Right atrium auricular region (tissue), 2 donors: ENCODE measurements at places on chromosomes 16 and 17. TPM values are rescaled to one million over a fixed set of nuclear protein-coding genes. Genes with fewer than 3 reads are reported as not detected.
A peak's percentile ranks its signal among the peaks of the same experiment; 100 is the strongest.

The FGF11 gene
- 20.9 TPM for total RNA-seq

GRCh38 chr16:4257646-4258556 is 14.9 kb downstream of the TFAP4 start:
- peak; percentile 76 for DNase-seq

DNA sequence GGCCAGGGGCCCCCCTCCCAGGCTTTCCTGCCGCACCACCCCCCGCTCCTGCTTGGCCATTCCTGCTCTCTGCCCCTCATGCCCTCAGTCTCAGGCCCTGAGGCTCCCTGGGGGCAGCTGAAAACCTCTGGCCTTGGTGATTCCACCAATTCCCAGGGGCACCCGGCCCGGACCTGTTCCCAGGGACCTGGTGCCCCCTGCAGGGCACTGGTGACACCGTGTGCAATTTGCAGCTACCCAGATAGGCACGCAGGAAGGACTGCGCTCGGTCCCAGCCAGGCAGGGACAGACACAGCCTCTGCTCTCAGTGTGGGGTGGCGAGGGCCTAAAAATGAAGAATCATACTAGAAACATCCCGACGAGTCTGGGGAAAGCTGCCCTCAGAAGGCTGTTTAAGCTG is 13.4 kb downstream of the WFDC1 start:
- no peak for DNase-seq

The C17orf107 gene
- 4.2 TPM for total RNA-seq

DNA sequence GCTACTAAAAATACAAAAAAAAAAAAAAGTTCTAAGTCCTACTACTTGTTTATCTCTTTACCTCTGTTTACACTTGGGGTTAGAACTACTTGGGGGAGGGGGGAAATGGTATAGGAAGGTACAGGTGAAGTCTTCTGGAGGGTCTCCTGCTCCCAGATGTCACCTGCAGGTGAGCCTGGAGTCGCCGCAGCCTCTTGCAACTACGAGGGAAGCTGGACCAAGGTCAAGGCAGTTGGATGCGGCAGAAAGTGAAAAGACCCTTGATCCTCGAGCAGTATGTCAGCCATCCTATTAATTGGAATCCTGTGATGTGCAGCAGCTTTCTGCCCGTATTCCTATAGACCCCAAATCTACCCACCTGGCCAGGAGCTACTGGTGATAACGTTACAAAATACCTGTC is 33.0 kb downstream of the HAPSTR1 start:
- peak; percentile 36 for DNase-seq

The CDRT15L2 gene
- not detected for total RNA-seq

DNA sequence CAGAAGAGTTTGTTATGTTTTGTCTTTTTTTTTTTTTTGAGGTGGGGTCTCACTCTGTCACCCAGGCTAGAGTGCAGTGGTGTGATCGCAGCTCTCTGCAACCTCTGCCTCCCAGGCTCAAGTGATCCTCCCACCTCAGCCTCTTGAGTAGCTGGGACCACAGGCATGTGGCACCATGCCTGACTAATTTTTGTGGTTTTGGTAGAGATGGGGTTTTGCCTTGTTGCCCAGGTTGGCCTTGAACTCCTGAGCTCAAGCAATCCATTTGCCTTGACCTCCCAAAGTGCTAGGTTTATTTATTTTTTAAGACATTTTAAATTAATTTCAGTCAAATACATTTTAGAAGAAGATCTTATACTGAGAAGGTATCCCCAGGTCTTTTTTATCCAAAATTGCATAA is 366.7 kb downstream of the KCNJ2 start:
- no peak for DNase-seq

DNA sequence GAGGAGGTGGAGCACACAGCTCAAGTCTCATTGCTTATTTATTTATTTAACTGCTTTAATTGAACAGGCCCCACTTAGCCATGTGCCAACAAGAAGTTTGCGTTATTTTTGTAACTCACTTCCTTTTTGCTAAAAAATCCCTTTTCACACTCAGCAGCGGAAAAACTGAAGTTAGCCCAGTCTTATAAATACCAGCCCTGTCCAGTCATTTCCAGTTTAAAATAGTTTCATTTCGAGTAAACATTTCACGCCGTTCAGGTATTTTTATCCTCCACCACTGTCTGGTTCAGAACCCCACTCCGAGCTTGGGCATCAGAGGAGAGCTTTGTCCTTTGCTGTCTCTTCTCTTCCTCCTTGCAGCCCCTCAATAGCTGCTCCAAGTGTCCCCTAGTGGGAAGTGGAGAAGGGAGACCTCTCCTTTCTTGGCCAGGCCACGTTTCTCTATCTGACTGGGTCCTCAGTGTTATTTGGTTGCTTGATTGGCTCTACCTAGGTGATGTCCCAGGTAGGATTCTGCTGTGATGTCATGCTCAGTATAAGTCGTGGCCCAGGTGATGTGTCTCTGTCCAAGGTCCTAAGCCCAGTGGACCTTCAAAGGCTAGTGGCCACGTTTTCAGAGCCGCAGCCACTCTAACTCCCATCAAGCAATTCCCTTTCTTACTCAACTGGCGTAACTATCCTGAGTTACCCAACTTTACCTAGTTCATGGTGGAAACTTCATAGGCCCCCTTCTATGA is 53.0 kb upstream of the GAS7 start:
- no peak for DNase-seq

The ABCA8 gene
- total RNA-seq = 59.1 TPM

DNA sequence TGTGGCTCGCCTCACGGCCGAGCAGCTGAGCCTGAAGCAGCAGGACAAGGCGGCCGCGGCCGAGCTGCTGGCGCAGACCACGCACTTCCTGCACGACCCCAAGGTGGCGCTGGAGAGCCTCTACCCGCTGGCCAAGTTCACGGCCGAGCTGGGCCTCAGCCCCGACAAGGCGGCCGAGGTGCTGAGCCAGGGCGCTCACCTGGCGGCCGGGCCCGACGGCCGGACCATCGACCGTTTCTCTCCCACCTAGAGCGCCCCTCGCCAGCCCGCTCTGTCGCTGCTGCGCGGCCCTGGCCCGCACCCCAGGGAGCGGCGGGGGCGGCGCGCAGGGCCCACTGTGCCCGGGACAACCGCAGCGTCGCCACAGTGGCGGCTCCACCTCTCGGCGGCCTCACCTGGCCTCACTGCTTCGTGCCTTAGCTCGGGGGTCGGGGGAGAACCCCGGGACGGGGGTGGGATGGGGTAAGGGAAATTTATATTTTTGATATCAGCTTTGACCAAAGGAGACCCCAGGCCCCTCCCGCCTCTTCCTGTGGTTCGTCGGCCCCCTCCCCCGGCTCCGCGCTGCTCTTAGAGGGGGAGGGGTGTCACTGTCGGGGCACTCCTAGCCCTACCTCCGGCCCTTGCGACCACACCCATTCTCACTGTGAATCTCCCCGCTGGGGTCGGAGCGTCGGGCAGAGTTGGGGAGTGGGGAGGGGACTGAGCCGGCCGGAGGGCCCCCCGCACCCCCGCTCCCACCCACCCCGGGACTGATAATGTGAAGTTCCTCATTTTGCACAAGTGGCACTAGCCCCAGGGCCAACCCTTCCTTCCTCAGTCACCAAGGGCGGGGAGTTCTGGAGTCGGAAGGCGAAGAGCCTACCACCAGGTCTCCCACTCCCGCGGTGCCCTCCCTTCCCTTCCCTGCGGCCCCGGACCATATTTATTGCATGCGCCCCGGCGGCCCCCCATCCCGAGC is 4.0 kb downstream of the HIC1 start:
- no peak for DNase-seq

- no peak for DNase-seq
These were observed 8.5 kb upstream of the SLC39A11 start for GRCh38 chr17:73101031-73101430.

DNA sequence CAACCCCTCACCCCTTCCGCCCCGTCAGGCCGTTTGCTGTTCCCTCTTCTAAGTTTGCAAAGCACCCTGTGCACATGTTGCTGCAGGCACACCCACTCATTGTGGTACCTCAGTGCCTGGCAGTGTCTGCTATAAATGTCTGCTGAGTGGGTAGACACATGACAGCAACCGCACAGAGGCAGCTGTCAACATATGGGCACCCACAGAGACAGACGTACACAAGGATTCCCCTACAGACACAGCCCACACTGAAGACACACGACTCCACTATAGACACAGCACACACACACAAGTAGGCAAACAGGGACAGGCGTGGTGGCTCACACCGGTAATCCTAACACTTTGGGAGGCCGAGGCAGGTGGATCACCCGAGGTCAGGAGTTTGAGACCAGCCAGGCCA is 17.8 kb upstream of the CRK start:
- no peak for DNase-seq

GRCh38 chr17:72643575-72644216 is 448.8 kb downstream of the SLC39A11 start:
- no peak for DNase-seq

GRCh38 chr16:7456211-7456610 is 123.6 kb downstream of the RBFOX1 start:
- DNase-seq = no peak

GRCh38 chr16:15820837-15821236 is 36.0 kb downstream of the MYH11 start:
- no peak for DNase-seq

- no peak for DNase-seq
These were observed 23.4 kb upstream of the TNRC6C start for GRCh38 chr17:77935121-77935571.

GRCh38 chr17:19719355-19720209 is 3.2 kb upstream of the SLC47A2 start:
- no peak for DNase-seq

The TMEM114 gene
- not detected for total RNA-seq

GRCh38 chr17:66018786-66019185 is 173.1 kb downstream of the CEP112 start:
- DNase-seq = no peak

DNA sequence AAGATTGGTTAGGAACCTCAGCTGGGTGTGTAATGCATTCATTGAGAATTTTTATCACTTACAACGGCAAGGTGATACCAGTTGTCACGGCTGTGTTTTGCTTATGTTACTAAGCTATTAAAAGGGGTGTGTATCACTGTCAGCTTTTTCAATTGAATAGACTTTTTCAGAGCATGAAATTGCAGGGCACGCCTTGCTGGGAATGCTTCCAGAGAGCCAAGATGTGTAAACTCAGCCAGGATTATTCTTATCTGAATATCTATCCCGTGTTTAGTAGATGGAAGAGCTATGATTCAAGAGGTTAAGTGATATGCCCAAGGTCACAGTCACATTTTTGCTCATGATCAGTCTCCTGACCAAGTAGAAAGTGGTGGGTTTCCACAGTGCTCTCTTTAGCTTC is 6.6 kb upstream of the TEKT3 start:
- no peak for DNase-seq

The CMTR2 gene
- total RNA-seq = 16.5 TPM

DNA sequence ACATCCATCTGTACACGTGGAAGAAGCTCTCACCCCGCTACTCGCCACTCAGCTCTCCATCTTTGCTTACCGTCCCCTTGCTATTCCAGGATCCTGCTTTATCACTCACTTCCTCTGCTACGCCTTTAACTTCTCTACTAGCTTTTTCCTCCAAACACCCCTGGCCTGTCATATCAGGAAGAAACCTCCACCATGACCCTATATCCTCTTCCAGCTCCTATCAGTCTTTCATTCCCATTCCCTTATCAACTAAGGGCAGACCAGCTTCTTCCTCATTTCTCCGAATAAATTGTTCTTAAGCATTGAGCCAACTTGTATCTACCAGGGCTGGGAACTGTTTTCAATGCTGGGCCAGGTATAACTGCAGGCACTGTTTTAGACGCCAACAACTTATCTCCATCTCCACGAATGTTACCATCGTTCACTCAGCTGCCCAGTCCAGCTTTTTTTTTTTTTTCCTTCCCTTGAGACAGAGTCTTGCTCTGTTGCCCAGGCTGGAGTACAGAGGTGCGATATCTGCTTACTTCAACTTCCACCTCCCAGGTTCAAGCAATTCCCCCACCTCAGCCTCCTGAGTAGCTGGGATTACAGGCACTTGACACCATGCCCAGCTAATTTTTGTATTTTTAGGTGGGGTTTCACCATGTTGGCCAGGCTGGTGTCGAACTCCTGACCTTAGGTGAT is 4.3 kb downstream of the IQCK start:
- DNase-seq = no peak

- no peak for DNase-seq
These were observed 8.4 kb upstream of the PLEKHG4 start for GRCh38 chr16:67270931-67271338.

DNA sequence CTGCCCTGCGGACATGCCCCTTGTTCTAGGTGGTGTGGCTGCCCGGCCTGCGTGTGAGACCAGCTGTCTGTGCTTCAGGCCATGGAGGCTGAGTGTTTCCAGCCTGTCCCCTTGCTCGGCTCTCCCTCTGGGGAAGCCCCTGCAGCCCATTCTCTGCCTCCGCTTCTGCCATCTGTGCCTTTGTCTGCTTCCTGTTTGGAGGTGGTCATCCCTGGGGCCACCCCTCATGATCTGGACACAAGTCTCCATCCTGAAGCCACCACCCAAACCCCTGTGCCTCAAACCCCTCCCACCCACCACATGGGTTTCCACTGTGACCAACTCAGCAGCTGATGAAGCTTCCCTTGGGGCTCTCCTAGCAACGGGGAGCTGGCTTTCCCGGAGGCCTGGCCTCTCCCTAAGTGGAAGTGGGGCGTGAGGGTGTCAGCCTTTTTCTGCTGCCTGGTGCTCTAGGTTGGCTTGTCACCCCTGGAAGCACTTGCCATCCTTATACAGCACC is 184.9 kb downstream of the SEC14L1 start:
- DNase-seq = no peak

GRCh38 chr16:27040732-27041131 is 26.0 kb upstream of the C16orf82 start:
- no peak for DNase-seq

DNA sequence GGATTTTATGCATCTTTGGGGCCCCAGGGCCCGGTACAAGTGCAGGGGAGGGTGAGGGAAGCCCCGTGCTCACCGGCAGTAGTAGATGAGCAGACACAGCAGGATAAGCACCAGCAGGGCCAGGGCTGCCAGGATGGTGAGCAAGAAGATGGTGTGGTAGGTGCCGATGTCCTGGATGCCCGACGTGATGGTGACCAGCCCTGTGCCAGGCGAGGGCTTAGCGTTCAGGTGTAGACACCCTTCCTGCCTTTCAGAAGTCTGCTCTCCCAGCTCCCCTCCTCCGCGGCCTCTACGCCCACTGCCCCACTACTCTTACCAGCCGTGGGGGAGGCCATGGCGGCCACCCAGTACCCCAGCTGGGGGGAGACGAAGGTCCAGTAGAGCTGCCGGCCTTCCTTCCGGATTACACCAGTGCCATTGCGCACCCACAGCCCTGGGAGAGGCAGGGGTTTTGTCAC is 8.0 kb downstream of the FAM171A2 start:
- DNase-seq = no peak

The DHRS7B gene
- total RNA-seq = 35.8 TPM

DNA sequence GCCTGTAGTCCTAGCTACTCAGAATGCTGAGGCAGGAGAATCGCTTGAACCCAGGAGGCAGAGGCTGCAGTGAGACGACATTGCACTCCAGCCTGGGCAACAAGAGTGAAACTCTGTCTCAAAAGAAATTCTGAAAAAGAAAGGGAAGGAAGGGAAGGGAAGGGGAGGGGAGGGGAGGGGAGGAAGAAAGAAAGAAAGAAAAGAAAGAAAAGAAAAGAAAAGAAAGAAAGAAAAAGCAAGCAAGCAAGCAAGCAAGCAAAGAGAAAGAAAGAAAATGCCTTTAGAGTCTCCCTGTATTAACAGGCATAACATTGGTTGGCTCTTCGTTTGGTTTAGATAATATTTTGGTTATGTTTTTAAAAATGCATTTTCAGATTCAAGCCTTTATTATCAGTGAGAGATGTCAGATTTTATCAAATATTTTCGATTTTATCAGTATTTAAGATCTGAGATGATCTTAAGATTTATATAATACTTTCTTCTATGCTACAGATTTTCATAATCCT is 281.1 kb downstream of the NPIPA8 start:
- no peak for DNase-seq
